ENCODE measurements at places on chromosomes 5 and 9. TPM values are rescaled to one million over a fixed set of nuclear protein-coding genes. Genes with fewer than 3 reads are reported as not detected.

- ATAC-seq: no peak
- H3K4me3 ChIP-seq: no peak overlapping the region
- no peaks in the 10 kb centered on the region for H3K27me3 ChIP-seq
- H3K36me3 ChIP-seq: no peaks in the 10 kb centered on the region
These were observed 217.0 kb downstream of the FBXL7 start for GRCh38 chr5:15717001-15717400.

- no peaks in the 10 kb centered on the region for H3K27me3 ChIP-seq
- H3K27ac ChIP-seq: no peak within 1 kb of the TSS
- ATAC-seq: peak; percentile 96
- peaks cover 18% of the 10 kb centered on the region for H3K4me1 ChIP-seq
- no peak within 1 kb of the TSS for H3K4me3 ChIP-seq
These were observed at the start of gene DCTN4 for GRCh38 chr5:150758531-150759333. Gene DCTN4 (minus strand): TSS chr5:150759017. CDS start chr5:150758993, 24 bp downstream.

DNA sequence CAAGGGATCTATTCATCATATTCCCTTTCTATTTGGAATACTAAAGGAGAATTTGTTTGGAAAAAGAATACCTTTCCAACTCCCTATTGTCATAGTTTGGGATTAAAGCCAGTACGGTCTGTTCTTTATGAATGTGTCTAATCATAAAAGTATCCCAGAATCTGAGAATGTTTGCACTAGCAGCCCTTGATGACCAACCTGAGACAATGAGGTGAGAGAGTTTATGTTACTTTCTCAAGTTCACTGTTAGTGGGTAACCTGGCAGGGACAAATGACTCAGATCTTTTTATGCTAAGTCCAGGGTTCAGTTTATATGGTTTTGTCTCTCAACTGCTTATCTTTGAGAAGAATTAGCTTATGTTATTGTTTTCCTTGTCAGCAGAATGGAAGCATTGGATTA, 25.3 kb upstream of the TLR4 start:
- H3K27ac ChIP-seq: no peak overlapping the region
- H3K36me3 ChIP-seq: no peaks in the 10 kb centered on the region
- peak; percentile 35 for ATAC-seq
- no peak overlapping the region for H3K4me3 ChIP-seq
- H3K4me1 ChIP-seq: peaks cover 7% of the 10 kb centered on the region
- H3K27me3 ChIP-seq: peaks cover 11% of the 10 kb centered on the region

The ACOT12 gene
- total RNA-seq: not detected
